ENCODE measurements at places on chromosomes 1 and 21.

GRCh38 chr1:4322881-4323280 lies 331.5 kb upstream of the AJAP1 start:
- DNase-seq: no peak

- no peak for DNase-seq
Observed at GRCh38 chr1:232557096-232557495, 72.8 kb downstream of the SIPA1L2 start.

DNA sequence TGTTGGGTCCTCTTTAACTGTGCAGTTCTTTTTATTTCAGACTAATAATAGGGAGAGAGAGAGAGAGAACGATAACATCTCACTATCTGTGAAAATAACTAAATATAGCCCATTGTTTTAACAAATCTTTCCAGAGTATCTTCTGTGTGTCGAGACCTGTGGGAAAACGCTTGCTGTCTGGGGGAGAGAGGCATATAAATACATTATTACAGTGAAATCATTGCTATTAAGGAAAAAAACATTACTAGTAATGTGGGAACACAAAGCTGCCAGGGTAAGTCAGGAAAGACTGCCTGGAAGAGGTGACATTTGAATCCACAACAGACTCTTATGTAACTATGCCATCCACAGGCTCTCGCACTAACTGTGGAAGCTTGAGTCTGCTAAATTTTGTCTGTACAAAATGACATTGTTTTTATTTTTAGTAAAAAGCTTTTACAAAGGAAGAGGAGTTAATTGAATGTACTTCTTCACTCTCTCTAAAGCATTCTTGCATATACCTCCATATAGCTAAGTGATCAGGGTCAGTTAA lies 59.8 kb upstream of the PGD start:
- DNase-seq: no peak

GRCh38 chr1:180488661-180489060 lies 13.7 kb downstream of the ACBD6 start:
- DNase-seq: no peak

DNA sequence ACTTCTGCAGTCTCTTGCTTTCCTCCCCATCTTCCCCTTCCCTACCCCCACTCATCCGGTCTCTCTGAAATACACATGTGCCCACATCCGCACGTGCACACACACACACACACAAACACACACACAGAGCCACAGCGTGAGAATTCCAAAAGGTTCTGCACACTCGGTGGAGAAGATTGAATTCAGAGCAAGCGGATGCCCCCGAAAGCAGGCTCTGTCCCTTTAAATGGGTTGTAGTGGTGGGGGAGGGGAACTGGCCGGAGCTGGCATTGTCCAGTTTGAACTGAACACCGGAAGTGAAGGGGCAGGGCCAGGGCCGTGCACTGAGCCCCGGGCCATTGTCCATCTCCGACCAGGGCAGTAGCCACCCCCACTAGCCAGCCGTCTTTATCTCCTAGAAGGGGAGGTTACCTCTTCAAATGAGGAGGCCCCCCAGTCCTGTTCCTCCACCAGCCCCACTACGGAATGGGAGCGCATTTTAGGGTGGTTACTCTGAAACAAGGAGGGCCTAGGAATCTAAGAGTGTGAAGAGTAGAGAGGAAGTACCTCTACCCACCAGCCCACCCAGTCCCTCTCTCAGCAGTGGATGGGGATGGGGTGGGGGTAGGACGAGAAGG lies 1.3 kb upstream of the LIN28A start:
- peak; percentile 70 for DNase-seq

GRCh38 chr1:165443539-165444311 lies 1.2 kb downstream of the RXRG start:
- DNase-seq: peak; percentile 49

- DNase-seq: no peak
Observed at GRCh38 chr1:167630568-167631385, 745 bp downstream of the RCSD1 start.

GRCh38 chr1:172863031-172863430 lies 187.7 kb downstream of the TNFSF18 start:
- no peak for DNase-seq
